ENCODE measurements at places on chromosomes 6 and 20. TPM values are rescaled to one million over a fixed set of nuclear protein-coding genes. Genes with fewer than 3 reads are reported as not detected.

The YWHAB gene
- polyA plus RNA-seq: 523 TPM

The PRL gene
- polyA plus RNA-seq: 2.0 TPM

The PDYN gene
- not detected for polyA plus RNA-seq

The TOX2 gene
- 1.3 TPM for polyA plus RNA-seq

The ZNF311 gene
- polyA plus RNA-seq: 0.05 TPM

The COL20A1 gene
- polyA plus RNA-seq: not detected

The NCOA6 gene
- polyA plus RNA-seq: 8.2 TPM

The OLIG3 gene
- polyA plus RNA-seq: not detected

Measured in naive thymus-derived CD8-positive, alpha-beta T cell (primary cell).